ENCODE measurements at places on chromosomes 11 and 22.

DNA sequence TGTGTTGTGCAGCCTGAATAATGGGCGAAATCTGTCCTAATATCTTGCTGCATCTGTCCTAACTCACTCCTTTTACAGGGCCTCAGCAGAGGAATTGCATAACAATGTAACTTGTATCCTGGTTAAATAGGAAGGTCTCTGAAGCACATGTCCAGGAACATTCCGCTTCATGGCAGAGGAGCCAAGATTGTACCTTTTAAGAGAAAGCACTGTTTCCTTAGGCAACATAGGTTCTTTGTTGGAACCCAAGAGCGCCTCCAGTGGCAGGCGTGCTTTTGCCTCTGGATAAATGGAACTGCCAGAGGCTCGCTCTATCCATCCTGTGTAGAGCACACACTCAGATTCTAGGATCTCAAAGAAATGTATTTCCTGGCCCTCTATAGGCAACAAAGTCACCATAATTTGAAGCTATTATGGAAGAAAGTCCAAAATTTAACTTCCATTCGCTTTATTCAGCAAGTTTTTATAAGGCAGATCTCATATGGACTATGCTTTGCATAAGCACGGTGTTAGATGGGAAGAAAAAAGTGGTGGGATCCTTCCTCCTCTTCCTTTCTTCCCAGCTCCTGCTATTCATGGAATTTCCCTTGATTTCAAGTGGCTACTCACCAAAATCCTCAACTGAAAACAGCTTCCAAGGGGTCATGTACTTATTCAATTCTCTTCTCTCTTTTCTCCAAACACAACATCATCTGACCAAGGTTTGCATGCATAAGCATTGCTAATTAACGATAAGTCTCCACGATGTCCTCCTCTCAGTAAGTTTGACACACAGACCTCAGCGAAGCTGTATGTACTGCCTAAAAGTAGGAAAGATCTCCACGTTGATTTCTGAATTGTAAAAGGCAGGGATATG lies at the start of gene BLID:
BLID (minus strand) TSS at position 692 of the 856 bp plus-strand sequence; CDS start at position 399, 293 bp downstream.
- DNase-seq, result no peak

GRCh38 chr11:33434294-33434693 lies 177.1 kb downstream of the HIPK3 start:
- DNase-seq, result no peak

DNA sequence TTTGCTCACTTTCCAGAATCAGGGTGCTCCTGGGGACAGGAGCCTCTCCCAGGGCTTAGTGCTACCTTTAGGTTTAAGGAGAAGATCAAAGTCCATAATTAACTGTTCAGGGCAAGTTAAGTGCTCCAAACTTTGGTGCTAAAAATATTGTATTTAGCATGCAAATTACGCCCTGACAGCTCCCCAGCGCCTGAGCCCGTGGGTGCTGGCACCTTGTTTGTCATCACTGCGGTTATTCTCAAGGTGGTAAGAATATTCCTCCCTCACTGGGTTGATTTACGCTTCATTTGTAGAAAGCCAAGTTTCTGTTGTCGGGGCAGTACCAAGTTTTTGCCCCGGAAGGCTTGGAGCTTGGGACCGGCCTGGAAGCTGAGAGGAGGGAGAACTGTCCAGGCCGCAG lies 21.3 kb downstream of the ANKK1 start:
- DNase-seq, result no peak

GRCh38 chr11:65184146-65184545 lies 2.4 kb downstream of the CAPN1 start:
- no peak for DNase-seq

- DNase-seq, result no peak
These were observed 16.3 kb upstream of the GNAZ start for GRCh38 chr22:23053912-23054530.

GRCh38 chr22:27066856-27067255 lies 409.5 kb downstream of the MIAT start:
- DNase-seq, result no peak

DNA sequence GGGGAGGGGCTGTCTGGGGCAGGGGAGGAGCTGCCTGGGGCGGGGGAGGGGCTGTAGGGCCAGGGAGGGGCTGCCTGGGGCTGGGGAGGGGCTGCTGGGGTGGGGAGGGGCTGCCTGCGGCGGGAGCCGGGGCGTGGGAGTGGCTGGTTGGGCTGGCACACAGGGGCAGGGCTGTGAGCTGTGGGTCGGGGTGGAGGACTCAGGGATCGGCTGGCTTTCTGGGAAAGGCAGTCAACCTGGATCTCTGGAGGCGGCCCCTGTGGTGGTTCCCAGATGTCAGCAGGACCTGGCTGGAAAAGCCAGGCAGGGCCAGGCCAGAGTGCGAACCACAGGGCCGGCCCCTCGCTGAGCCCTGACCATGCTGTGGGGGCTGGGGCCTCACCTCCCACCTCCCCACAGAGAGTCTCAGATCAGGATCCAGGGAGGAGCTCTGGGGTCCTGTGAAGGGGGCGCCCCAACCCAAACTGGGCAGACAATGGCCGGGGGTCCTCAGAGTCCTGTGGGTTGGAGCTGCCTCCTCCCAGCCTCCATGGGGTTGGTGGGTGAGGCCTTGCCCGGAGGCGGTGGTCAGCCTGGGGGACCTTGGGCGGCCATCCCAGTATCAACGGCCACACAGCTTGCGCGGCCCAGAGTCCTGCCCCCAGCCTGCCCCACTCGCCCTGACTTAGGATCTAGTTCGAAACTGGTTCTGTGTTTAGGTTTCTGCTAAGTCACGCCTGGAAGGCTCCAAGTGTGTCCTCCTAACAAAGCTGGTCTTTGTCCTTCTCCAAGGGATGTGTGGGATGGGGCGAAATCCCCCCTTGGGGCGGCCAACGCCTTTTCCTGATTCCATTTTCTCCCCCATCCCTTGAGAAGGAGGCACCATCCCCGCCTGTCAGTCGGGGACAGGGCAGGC lies 1.9 kb downstream of the MUC5B start:
- DNase-seq, result no peak

GRCh38 chr11:68314203-68315170 lies 2.1 kb downstream of the LRP5 start:
- DNase-seq, result no peak

DNA sequence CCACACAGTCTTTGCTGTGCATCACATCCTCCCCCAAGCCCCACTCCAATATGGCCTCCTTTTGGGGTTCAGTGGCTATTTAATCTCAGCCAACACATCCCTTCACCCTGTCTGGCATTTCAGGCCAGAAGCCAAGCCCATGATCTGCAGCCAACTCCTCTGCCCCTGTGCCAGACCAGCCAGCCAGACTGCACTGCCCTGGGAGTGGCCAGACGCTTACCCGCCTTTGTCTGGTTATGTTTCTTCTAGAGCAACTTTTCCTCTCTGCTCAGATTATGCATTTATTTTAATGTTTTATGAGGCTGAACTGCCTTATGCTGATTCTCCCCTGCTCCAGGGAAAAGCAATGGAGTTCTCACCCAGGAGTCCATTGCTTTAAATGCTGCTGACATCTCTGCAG lies 206.7 kb upstream of the TBCEL start:
- DNase-seq, result no peak

DNA sequence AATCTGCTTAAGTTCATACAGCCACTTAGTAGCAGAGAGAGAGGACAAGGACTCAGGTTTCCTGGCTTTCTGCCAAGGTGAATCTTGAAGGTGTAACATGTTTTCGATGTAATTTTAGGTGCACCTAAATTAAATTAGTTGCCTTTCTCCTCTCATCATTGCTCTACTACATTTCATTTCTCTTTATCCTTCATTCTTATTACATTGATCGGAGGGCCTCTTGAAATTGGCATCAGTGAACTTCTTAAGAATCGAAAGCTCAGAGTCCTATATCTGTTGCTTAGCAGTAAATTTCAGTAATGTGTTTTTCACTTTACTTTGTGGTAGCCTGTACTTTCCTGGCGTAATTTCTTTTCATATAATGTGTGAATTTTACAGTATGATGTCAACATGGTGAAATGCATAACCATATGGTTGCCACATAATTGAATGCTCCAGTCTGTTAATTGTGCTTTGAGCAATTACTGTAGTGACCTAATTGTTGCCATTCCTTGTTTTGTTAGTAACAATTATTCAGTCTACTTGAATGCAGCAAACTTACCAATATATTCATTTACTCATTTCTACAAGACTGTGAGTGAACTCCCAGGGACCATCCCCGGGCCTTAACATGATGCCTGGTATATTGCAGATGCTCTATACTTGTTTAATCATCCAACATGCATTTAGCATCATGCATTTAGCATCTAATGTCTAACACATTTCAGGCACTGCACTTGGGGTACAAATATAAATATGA lies 138.1 kb downstream of the MAML2 start:
- peak; percentile 61 for DNase-seq

DNA sequence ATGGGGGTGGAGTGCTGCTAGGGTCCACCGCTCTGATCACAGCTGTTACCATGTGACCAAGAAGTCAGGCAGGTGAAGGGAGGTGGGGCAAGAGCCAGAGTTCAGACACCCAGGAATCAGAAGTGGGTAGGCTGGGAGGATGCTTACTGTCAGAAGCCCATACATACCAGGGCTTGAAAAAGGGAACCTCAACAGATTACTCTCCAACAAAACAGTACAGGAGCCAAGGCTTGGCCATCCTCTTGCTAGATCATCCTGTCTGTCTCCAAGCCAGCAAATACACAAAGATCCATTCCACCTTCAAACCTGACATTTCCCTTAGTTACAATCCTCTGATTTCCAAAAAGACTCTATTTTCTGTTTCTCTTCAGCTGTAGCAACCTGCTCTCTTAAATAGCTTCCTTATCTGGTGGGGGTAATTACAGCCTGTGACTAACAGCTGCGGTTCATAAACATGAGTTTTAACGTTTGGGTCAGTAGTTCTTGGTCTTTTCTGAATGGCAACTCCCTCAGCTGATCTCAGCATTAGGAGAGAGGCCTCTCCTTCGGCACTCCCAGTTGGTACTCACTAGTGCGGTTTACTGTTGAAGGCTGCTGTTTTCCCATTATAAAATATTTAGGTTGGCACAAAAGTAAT lies 31.1 kb upstream of the WT1 start:
- DNase-seq, result no peak

DNA sequence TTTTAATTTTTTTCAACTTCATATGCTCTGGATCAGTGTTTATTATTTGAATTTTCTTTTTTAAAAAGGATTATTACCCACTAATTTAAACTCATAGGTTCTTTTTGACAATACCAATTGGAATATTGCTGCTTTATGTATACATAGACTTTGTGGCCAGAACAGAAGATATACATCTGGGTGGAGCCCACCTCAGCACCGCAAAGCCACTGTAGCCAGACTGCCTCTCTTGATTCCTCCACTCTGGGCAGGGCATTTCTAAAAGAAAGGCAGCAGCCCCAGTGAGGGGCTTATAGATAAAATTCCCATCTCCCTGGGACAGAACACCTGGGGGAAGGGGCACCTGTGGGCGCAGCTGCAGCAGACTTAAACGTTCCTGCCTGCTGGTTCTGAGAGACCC lies 10.6 kb upstream of the C11orf58 start:
- no peak for DNase-seq

DNA sequence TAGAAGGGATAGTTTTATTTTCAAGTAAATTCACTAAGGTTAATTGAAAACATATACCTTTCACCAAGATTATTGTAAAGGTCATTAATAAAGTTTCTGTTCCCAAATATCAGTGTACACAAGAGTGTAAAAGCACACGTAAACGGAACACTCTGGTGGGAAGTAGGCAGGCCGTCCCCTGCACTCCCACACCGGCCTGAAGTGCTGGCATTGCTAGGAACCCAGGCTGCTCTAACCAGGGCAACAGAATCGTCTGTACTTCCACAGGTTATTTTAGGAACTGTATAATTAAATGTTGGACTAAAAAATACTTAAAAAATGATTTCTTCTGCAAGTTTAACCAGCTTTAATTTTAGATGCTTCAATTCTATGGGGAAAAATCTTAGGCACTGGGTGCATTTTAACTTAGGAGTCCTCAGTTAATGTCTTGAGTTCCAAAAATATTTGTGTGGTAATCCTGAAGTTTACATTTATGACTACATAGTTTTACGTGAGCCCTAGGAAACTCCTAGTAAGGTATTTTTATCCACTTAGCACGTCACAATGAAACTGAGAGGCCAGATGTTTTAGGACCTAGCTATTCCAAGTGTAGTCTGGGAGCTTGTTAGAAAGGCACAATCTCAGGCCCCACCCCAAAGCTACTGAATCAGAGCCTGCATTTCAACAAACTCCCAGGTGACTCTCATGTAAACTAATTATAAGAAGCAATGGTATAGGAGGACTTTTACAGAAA lies 31.2 kb downstream of the KMT5B start:
- DNase-seq, result no peak

- no peak for DNase-seq
These were observed 2.0 kb upstream of the ZNF195 start for GRCh38 chr11:3380706-3381545.

DNA sequence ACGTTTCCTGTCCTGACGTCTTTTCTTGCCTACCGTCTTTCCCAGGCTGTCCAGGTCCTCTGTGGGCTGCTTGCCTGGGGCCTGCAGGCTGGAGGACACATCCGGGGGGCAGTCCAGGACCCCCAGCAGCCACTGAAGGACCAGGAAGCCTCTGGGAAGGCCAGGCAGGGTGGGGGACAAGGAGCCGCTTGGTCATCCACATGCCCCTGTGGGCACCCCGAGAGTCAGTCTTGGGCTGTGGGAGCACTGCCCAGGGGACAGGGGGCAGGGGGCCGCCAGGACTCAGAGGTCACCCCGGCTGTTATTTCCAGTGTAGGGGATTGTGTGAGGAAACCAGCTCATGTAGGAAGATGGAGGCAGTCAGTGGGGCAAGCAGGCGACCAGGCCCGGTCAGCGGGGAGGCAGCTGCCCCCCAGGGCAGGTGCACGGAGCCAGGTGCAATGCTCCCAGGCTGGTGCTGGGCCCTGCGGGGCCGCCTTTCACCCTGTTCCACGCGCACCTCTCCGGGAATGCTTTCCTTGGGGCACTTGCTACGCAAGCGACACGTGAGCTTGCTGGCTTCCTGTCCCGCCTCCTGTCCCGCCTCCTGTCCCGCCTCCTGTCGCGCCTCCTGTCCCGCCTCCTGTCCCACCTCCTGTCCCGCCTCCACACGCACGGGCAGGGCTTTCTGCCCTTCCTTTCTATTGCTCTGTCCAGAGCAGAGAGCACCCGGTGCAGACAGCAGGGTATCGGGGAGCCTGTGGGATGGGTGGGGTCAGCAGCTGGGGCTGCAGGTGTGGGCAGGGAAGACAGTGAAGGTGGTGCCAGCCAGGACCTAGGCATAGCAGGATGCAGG lies 39.5 kb downstream of the MUC5B start:
- DNase-seq, result peak; percentile 89

DNA sequence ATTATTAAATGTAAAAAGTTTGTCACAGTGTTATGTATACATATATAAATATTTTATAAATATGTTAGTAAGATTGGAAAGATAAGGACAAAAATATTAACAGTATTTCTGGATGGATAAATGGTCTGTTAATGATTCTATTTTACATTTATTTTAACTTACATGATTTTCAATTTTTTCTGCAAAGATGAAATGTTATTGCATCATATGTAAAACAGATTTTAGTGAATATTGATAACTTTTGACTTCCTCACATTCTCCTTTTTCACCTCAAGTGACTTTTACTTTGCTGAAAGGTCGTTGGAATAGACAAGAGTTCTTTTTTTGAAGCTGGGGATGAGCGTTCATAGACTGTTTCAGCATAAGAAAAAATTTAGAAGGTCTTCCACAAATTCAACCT lies 1554.7 kb upstream of the TENM4 start:
- DNase-seq, result no peak

GRCh38 chr11:75731095-75731494 lies 13.5 kb downstream of the MOGAT2 start:
- no peak for DNase-seq
